ENCODE measurements at places on chromosomes 7 and 10.

- peak; percentile 96 for DNase-seq
Measured at GRCh38 chr7:6636741-6637543, at the start of gene ZNF316. ZNF316 (plus strand) TSS chr7:6637318; CDS start chr7:6642410, 5,092 bp downstream.

GRCh38 chr7:112122144-112122543 lies 84.1 kb downstream of the DOCK4 start:
- no peak for DNase-seq

GRCh38 chr10:44386546-44387052 lies 1.7 kb upstream of the CXCL12 start:
- DNase-seq = peak; percentile 90

DNA sequence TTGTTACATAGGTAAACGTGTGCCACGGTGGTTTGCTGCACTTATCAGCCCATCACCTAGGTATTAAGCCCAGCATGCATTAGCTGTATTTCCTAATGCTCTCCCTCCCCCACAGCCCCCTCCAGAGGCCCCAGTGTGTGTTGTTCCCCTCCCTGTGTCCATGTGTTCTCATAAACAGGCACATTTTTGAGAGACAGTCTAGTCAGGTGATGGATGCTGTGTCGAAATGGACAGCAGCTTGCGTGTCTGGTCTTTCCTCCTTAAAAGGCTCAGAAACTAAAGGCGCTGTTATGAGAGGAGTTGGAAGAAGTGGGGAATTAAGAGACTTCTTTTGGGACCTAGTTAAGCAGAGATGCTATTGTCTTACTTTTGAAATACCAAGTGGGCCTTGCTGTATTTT lies 296.0 kb downstream of the BBS9 start:
- no peak for DNase-seq

GRCh38 chr10:88205842-88206446 lies 342.5 kb downstream of the PTEN start:
- DNase-seq = no peak

DNA sequence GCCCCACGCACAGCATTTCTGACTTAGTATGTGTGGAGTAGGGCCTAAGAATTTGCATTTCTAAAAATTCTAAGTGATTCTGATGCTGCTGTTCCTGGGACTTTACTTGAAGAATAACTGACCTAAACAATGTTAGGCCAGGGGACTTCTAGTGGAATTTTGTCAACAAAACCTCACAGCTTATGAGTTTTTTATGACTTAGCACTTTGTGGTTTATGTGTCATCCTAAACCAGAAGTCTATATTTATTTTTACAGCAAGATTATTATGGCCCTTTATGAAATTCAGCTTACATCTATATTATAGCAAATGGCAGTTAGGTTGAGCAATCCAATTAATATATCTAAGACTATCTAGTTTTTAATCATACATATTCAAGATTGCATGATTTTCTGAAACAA lies 24.6 kb upstream of the BET1 start:
- DNase-seq = no peak

DNA sequence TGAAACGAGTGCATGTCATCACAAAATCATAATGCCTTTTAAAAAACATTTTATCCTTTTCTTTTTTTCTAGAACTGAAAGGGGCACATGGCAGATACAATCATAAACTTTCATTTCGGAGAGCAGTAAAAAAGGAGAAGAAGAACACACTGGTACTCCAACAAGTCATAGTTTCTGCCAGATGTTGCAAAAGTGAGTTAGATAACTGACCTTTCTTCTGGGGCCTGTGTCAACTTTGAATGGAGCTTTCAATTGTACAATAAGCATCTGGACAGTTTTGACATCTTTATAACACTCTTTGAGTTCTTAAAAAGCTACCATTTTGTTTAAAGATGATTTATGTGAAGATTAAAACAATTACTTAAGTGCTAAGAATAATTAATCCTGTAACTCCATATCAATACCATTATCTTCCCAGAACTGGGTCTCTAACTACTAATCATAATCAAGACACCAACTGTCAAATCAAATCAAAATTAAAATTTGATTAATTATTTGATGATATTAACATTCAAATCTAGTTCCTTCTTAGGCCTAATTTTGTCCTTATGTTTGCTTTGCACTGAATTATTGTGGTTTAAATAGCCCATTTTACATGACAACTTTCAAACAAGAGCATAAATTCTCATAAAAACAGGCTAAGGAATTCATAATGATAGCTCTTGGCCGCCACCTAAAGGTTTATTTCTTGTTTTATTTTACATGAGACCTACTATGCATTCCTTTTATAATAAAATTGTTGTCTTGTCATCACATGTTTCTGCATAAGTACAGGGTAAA lies 19.5 kb upstream of the ITGB8 start:
- no peak for DNase-seq

DNA sequence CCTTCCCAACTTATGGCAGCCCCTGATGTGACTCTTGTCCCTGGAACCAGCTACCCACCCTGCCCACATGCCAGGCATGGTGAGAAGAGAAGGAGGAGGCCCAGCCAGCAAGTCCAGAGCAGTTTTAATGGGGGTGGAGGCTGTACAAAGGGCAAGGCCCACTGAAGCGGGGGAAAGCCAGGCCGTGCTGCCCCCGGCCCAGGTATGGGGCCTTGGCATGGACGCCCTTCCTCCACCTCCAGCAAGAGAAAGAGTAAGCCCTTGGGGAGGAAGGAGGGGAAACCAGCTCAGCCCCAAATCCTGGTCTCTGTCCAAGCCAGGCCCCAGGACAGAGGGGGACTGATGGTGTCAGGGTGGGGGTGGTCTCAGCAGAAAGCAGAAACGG lies 7.0 kb downstream of the NFKB2 start:
- no peak for DNase-seq

GRCh38 chr10:28797904-28798371 lies 120.6 kb downstream of the BAMBI start:
- no peak for DNase-seq

- no peak for DNase-seq
Measured at GRCh38 chr10:85510682-85511081, 855.9 kb downstream of the GRID1 start.

- no peak for DNase-seq
Measured at GRCh38 chr10:49611166-49611815, 1.2 kb downstream of the SLC18A3 start.

- DNase-seq = no peak
Measured at GRCh38 chr7:41336981-41337380, 365.9 kb downstream of the INHBA start.

DNA sequence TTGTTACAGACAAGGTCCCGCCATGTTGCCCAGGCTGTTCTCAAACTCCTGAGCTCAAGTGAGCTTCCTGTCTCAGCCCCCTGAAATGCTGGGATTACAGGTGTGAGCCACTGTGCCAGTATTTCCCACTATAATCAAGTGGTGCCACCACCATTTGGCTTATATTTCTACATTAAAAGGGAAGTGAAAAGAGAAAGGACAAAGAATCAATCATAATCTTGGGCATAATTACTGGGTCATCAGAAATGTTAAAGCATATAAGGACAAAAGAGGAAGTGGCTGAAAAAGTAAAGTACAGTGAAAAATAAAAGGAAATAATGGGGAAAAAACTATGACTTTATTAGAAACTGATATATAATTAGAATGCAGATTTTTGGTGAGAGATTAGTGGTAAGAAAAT lies 25.7 kb upstream of the ENTPD1 start:
- DNase-seq = no peak

- DNase-seq = no peak
Measured at GRCh38 chr10:5978230-5978489, 817 bp upstream of the IL15RA start.

- DNase-seq = no peak
Measured at GRCh38 chr7:50196719-50197118, 103.7 kb upstream of the ZPBP start.

GRCh38 chr10:128147064-128147463 lies 20.8 kb upstream of the MKI67 start:
- DNase-seq = no peak

GRCh38 chr10:23610626-23611307 lies 171.9 kb downstream of the OTUD1 start:
- DNase-seq = no peak

- DNase-seq = no peak
Measured at GRCh38 chr10:78505657-78506056, 472.0 kb downstream of the RPS24 start.

GRCh38 chr10:68559841-68560185 lies 324 bp upstream of the TET1 start:
- DNase-seq = peak; percentile 41

DNA sequence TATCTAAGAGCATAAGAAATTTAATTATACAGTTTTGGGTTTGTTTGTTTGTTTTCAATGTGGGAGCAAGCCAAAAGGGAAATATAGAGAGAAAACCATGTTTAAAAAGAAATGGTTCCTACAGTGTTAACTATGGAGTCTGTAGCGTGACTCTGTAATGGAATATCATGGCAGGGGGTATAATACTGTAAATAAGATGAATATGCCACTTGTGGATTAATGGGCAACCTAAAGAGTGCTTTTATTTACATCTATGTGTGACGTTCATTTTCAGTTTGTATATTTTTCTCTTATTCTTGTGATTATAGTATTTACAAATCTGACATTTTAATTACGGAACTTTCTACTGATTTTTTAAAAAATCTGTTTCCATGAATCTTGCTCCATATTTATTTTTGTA lies 95.9 kb downstream of the POLL start:
- no peak for DNase-seq

- DNase-seq = peak; percentile 42
Measured at GRCh38 chr10:130254662-130255061, 118.5 kb downstream of the GLRX3 start.

GRCh38 chr10:99777918-99778714 lies 4.3 kb upstream of the ABCC2 start:
- no peak for DNase-seq

GRCh38 chr10:8389630-8390029 lies 335.1 kb downstream of the GATA3 start:
- no peak for DNase-seq

DNA sequence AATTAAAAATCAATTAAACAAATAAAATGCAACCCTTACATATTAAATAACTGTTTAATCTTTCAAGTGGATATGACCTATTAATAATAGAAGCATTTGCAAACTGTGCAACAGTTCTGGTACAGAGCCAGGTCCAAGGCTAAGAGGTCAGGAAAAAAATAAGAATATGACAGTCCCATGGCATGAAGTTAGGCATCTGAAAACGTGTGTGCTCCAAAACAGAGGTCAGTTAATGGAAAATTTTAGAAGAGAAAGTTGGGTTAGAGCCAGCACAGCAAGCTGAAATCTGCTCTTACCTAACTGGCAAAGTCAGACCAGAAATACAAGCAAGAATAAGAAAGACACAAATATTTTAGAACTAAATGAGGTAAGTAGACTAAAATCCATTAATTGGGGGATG lies 757.7 kb downstream of the GRM8 start:
- no peak for DNase-seq

GRCh38 chr7:74215921-74216320 lies 6.1 kb downstream of the LAT2 start:
- no peak for DNase-seq

DNA sequence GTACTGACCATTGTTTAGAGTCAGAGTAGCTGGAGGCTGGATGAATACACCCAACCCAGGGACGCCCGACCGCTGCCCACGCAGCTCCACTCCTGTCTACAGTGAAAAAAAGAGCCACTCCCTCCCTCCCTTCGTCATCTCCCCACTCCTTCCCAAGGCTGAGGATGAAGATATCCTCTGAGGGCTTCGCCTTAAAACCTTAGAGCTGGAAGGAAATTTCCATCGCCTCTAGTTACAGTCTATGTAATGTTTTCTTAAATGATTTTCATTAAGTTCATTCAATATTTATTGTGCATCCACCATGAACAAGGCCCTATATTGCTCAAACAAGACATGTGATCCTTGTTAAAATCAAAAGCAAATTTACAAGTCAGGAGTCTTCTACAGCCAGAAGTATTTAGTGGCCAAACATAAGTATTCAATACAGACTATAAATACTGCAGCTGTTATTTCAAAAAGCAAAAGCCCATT lies 11.3 kb upstream of the SLIT1 start:
- DNase-seq = no peak

- DNase-seq = no peak
Measured at GRCh38 chr10:78164702-78165101, 131.0 kb downstream of the RPS24 start.

GRCh38 chr7:38833329-38833728 lies 75.7 kb downstream of the VPS41 start:
- no peak for DNase-seq

DNA sequence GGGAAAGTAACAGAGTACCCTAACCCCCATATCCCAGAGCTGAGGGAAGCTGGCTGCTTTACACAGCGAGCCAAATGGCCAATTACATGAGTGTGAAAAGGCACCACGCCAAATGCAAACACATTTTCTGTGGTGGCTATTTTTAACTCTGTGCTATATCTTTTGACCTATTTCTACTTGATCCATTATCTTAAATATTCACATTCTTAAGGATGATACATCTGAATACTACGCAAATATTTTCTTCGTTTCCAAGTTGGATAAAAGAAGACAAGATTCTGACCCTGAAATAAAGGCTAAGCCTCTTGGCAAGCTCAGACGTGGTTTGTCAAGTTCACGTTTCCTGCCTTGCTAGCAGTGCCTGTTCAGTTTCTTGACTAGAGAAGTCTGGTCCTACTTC lies 146.7 kb upstream of the TMEM196 start:
- no peak for DNase-seq

GRCh38 chr7:28629216-28629842 lies 217.0 kb downstream of the CREB5 start:
- DNase-seq = no peak

DNA sequence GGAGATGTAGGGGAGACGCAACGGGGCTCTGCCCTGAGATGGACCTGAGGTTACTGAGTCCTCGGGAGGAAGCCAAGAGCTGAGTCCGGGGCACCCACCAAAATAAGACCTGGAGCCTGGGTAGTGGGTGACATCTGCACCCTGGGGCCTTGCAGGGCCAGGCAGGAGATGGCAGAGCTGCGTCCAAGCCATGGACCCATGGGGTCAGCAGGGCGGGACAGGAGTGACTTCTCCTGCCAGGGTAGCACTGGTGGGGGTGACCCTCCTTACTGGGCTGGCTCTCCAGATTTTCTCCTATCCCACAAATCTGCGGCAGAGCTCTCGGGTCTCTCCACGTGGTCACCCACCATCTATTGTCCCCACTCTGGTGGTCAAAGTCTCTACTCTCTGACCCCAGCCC lies 2.1 kb downstream of the GHRHR start:
- no peak for DNase-seq

- DNase-seq = no peak
Measured at GRCh38 chr7:90980545-90980944, 283.7 kb upstream of the FZD1 start.

DNA sequence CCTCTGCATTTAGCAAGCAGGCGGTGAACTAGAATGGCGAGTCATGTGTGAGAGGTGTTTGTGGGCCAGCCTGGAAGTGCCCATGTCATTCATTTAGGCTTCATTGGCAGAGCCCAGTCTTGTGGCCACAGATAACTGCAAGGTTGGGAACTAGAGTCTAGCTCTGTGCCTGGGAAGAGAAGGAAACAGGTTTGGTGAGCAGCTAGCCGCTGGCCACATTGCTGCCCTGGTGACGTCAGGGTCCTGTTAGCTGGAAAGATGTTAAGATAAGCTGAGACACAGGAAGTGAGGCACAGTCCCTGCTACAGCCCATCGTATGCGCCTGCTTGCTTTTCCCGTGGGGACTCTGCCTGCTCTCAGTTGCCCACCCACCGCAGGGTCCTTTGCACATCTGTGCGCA lies 185.5 kb downstream of the CAMK1D start:
- DNase-seq = no peak

GRCh38 chr7:112072541-112073245 lies 133.5 kb downstream of the DOCK4 start:
- no peak for DNase-seq
